Smooth muscle cell of the brain vasculature (primary cell): ENCODE measurements at places on chromosomes 6 and 20.
A peak's percentile ranks its signal among the peaks of the same experiment; 100 is the strongest.

GRCh38 chr20:54219751-54220426 lies 12.0 kb downstream of the PFDN4 start:
- DNase-seq, result peak; percentile 24

GRCh38 chr20:25246182-25246999 lies 1.5 kb upstream of the PYGB start:
- DNase-seq, result no peak

DNA sequence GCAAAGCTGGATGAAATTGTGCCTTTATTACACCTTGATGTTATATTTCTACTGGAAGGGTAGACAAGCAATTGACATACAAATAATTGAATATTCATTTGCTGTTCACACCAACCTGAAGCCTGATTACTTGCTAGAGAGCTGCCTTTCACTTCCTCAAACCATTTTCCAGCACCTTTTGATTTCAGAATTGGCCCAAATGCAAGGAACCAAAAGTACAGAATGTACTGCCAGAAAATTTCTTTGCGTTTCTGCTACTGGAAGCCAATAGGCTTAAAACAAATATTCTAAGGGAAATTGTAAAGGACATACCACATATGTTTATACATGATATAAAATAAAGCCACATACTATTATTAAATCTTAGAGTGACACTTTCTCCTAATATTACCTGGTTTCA lies 94.5 kb downstream of the RFPL4B start:
- DNase-seq, result no peak

GRCh38 chr20:59825944-59826759 lies 107.3 kb downstream of the SYCP2 start:
- DNase-seq, result no peak

DNA sequence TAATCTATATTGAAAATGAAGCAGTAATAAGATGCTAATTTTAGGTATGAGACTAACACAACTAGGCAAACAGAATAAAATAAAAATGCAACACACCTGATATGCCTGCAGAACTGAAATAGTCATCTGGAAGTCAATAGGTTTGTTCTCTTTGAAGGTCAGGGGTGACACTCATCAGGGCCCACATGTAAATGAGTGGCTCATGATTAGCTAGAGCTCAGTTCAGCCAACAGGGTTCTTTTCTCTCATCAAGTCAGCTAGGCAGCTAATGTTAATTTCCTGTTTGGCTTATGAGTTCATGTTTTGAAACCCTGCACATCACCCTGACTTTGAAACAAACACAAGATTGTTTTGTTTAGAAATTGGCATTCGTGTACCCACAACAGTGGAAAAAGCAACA lies 23.8 kb downstream of the SMLR1 start:
- no peak for DNase-seq

DNA sequence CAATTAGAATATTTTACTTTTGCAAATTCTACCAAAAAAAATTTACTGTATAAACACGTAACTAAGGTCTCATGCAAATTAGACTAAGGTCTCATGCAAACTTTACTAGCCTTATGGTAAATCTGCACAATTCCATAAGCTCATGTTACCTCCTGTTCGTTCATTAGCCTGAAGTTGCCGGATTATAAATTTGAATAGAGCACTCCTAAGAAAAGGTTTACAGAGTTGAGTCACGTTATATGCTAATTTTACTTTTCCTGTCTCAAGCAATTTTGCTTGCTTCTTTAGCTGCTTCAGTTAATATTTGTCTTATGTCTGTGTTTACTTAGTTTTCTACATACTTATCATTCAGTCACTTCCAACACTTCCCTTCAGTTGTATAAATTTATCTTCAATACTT lies 1434.0 kb upstream of the EYS start:
- DNase-seq, result no peak

GRCh38 chr6:136483906-136484305 lies 66.3 kb downstream of the MAP7 start:
- DNase-seq, result no peak

GRCh38 chr6:46787871-46788540 lies 5.2 kb upstream of the MEP1A start:
- DNase-seq, result no peak

DNA sequence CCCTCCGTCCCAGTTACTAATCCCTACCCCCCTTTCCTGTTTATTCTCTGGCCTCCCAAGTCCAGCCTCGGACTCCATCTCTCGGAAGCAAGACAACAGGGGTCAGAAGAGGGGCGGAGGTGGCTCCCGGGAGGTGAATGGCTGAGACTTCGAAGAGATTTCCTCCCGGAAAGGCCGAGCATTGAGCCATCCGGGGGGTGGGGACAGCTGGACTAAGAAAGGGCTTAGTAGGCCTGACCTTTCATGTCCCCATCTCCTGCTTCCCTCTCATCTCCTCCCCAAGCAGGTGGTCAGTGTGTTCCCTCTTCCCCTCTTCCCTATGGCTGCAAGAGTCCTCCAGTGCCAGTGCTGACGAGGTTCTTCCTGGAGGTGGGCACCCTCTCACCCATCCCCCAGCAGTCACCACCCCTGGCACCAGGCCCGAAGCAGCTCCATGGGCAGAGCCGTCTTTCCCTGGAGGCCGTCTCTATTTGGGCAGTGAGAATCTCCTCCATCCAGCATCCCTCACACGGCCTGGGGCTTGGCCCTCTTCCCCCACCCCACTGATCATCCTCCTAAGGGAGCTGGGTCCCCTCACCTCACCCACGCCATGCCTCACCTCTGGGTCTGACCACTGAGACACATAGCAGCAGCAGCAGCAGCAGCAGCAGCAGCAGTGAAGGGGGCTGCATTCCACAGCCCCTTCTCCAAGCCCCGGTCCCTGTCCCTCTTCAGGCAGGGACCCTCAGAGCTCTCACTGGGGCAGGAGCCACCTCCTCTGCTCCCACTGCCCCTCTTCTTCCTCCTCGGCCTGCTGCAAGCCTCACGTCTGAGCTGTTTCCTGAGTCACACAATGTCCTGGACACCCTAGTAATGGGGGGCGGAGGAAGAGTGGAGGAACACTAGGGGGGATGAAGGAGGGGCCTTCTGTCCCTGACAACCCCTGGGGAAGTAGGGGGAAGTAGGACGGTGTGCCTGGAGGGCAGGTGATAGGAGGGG lies at the start of gene NOTCH4:
Gene NOTCH4 (minus strand): TSS at position 810 of the 978 bp plus-strand sequence. CDS start 139 bp downstream, at position 671.
- DNase-seq, result no peak

- DNase-seq, result no peak
These were observed 331.6 kb upstream of the NT5E start for GRCh38 chr6:85118233-85118632.

DNA sequence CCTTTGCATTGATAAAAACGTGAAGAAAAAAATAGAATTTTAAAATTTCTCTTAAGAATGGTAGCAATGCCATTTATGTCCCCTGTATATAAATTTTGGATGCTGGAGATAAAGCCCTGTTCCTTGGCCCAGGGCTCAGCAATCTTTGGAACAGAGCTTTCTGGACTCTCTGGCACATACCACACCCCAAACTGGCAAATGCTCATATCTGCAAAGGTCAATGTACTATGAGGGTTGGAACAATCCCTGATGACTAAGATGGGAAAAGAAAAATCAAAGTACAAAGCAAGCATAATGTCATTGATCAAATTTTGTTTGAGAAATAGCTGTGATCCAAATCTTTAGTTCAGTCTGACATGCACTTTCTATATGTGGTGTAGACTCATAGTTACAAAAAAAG lies 158.1 kb upstream of the HCRTR2 start:
- DNase-seq, result no peak

DNA sequence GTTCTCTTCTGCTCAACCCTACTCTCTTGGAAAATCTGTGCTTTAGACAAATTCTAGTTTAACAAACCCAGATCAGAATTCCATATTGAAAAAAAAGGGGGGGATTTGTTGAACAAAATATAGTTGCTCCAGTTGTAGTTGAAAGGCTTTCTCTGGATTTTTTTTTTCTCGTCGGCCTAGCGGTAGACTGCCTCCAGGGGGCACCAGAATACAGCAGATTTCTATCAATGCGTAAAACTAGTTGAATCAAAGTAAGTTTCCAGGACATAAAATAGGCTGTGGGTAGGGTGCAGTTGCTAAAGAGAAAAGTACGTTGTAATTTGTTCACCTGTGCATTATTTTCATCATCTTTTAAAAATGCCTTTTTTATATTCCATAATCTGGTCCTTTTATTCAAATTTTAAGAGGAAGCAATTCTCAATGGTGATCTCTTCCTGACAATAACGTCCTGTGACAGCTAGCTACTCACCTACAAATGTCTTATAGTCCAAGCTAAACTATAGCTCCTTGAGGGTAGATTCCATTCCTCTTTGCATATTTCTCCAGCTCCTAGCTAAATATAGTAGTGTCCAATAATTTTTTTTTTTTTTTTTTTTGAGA lies 105.4 kb downstream of the PERP start:
- peak; percentile 36 for DNase-seq

DNA sequence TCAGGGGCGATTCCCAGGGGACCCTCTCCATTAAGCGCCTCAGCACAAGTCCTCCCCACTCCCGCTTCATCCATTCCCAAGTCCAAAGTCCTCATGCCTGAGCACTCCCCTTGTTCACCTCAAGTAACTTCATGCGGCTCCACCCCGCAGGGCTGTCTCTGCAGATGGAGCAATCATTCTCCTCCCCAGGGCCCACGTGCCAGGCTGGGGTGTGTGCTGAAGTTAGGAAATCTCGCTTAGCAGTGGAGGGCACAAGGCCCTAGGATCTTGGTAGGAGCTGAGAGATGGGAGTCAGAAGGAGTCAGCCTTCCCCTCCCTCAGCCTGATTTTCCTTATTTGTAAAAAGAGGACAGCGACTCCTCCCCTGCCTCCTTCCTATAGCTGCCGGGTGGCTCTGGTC lies 3.5 kb downstream of the TGM3 start:
- DNase-seq, result no peak

- DNase-seq, result no peak
These were observed 247.1 kb upstream of the GRIK2 start for GRCh38 chr6:101146389-101146788.

DNA sequence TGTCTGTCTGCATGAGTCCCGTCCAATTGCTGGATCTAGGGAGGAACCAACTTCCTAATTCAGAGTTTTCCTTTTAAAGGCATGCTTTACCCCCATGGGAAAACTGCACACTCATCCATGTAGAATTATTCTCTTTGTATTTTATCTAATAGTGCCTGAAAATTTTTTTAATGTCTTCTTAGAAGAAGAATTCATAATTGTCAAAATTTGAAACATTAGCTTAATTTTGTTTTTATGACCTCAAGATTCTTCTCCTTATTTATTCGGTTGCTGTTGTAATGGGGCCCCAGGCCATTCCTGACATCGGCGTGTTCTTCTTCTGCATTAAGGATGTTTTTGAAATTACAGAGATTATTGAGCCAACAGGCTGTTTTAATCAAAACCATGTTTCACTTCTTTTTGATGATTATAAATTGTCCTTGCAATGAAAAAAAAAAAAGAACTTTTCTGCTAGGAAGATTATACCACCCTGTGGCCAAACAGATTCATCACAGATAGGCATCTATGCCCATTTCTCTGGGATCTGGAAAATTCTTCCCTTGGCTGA lies 100.3 kb downstream of the ZNF217 start:
- DNase-seq, result no peak

- no peak for DNase-seq
These were observed 48.2 kb downstream of the SSR1 start for GRCh38 chr6:7264686-7265384.

GRCh38 chr20:3282271-3283221 lies 43.6 kb upstream of the SLC4A11 start:
- no peak for DNase-seq

GRCh38 chr20:57529160-57529585 lies 4.2 kb upstream of the CTCFL start:
- DNase-seq, result no peak

DNA sequence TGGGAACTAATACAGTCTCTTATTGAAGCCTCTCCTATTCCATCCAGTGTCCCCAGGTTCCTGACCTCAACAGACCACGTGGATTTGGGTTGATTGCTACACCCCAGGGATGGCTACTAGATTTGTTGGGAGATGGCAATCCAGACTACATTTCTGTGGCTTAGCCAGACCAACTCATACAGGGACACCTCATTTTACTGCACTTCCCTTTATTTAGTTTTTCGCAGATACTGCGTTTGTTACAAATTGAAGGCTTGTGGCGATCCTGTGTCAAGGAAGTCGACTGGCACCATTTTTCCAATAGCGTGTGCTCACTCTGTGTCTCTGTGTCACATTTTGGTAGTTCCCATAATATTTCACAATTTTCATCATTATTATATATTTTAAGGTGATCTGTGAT lies 10.3 kb upstream of the MTRF1L start:
- no peak for DNase-seq

- DNase-seq, result no peak
These were observed 4.3 kb downstream of the CEBPB start for GRCh38 chr20:50194831-50195523.

- peak; percentile 86 for DNase-seq
These were observed 12.4 kb upstream of the CCN5 start for GRCh38 chr20:44702776-44703175.

GRCh38 chr20:41047279-41047974 lies 18.8 kb downstream of the TOP1 start:
- DNase-seq, result no peak

GRCh38 chr20:2729251-2729713 lies 36.7 kb downstream of the EBF4 start:
- no peak for DNase-seq

DNA sequence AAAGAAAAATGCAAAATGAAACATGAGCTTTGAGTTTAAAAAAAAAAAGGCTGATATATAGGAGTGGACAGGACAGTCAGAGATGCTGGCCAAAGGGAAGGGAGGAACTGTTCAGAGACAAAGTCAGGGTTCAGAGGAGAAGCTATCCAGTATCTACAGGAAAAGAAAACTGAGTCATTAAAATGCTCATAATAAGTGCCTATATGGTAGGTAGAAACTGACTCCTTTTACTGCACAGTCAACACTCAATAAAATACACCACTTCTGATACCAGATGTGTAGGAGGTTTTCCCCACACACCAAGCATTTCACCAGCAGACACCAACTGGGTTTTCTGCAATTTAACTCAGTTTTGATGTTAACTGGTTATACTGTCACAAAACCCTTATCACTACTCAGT lies 32.9 kb downstream of the FRK start:
- DNase-seq, result no peak

DNA sequence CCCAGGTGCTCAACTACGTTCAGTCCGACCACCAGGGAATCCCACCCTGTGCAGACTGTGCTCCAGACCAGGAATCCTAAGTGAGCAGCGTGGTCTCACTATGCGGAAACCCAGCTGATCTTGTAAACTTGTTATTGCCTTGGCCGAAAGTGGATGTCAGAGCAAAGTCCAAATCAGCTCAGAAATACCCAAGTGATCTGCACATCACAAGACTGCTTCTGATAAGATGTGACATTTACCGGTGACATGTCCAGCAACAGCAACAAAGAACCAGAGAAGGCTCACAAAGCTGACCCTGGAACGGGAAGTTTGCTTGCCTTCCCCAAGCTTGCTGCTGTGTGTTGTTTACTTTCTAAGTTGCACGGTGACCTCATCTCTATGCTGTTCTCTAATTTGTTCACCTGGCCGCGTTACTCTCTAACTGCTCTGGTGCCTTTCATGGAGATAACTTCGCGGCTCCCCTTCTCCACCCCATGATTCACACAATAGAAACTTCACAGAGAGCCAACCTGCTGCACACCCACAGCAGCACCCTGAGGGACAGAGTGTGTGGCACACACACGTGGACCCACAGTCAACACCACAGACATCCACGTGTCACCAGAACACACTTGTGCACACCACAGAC lies 1.7 kb downstream of the BNIP5 start:
- DNase-seq, result no peak

GRCh38 chr20:11880680-11881079 lies 37.0 kb upstream of the BTBD3 start:
- DNase-seq, result no peak

GRCh38 chr6:149450679-149451375 lies 34.0 kb downstream of the ZC3H12D start:
- DNase-seq, result no peak

- DNase-seq, result no peak
These were observed 68.5 kb downstream of the ECT2L start for GRCh38 chr6:138864343-138864890.
